ENCODE measurements at places on chromosomes 13 and 19.

GRCh38 chr19:6481541-6482342, at the start of gene DENND1C:
TSS of gene DENND1C (minus strand) at chr19:6481787. CDS start at chr19:6481695, 92 bp downstream.
- no peak for DNase-seq

DNA sequence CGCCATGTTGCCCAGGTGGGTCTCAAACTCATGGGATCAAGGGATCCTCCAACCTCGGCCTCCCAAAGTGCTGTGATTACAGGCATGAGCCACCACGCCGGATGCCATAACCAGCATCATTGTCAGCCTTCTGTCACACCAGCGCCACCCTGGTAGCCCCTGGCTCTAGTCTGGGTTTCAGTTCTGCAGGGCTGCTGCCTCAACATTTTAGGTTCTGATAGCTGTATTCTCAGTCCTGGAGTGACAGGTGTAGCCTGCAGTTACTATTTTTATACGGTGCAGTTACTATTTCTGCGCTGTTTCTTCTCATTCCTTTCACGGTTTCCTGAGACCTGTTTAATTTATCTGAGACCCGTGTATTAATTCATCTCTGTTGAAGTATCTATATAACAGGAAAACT, 57.1 kb downstream of the TRPM4 start:
- no peak for DNase-seq

GRCh38 chr13:111049791-111050538, 65.1 kb upstream of the ARHGEF7 start:
- DNase-seq: no peak

DNA sequence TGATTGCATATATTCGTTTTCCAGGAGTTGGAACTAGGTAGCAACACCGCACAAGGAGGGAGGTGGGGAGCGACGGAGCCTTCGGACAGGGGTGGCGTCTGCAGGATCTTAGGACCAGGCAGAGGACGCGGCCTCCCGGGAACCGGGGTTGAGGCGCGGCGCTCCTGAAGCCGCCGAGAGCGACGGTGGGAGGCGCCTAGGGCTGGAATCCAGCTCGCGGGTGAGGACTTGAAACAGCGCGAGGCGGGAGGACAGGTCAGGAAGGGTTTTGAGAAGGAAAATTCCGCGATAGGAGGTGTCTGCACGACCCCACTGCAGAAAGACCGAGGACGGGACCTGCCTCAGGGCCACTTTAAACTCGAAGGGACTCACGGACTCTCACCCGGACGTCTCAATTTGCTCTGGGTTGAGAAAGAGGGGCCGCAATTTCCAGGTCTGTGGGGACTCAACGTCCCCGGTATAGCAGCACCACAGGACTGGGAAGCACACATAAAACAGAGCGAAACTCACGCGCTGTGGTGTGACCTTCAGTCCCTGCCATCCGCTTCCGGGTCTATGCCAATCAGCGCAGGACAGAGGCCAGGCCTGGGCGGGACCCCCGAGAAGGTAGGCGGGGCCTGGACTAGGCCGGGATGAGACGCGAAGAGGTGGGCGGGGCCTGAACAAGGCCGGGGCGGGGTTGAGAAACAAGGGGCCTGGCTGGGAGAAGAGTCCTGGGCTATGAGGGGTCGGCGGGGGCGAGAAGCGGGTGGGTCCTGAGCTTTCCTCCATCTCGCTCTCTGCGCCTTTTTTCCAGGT, at the start of gene ZNF320:
Gene ZNF320 (minus strand): TSS at position 498 of the 798 bp plus-strand sequence. CDS start 7,380 bp downstream, outside the sequence.
- no peak for DNase-seq

- DNase-seq: no peak
These were observed 4.1 kb downstream of the CCDC169 start for GRCh38 chr13:36293497-36293896.

Data from NCI-H1694 (cell line).